ENCODE measurements at places on chromosomes 11 and 22.

- peak; percentile 91 for DNase-seq
These were observed 1.1 kb downstream of the CREB3L1 start for GRCh38 chr11:46278387-46279125.

- DNase-seq = no peak
These were observed 58.8 kb downstream of the APOL3 start for GRCh38 chr22:36101756-36102155.

- DNase-seq = no peak
These were observed 630.2 kb downstream of the BRD1 start for GRCh38 chr22:49197505-49197904.

DNA sequence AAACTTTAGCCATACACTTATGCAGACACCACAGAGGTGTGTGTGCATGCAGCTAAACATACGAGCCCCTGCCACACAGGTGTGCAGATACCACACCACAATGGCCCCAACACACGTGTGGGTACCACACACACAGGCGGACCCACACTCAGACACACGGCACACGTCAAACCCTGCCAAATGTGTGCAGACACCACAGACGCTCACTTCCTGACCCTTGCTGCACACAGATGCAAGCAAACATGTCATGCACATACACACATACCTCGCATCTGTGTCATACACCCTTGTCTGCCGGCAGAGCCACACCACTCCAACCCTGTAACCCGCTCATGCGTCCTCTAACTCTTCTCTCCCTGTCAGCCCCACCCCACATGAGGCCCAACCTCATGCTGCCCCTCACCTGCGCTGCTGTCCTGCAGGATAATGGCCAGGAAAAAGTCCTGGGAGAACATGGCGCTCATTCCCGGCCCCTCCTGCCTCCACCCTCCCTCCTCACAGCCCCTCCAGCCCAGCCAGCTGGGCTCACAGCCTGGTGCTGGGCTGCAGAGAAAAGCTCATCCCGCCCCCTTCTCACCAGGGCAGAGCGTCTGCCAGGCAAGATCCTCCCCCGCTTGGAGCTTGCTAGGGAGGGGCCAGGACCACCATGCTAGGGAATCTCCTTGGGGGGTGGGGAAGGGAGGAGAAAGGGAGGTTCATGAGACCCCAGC lies 14.2 kb downstream of the SMPD1 start:
- DNase-seq = peak; percentile 74

- DNase-seq = peak; percentile 51
These were observed 269.0 kb downstream of the FAM76B start for GRCh38 chr11:95520369-95521132.

- DNase-seq = no peak
These were observed 38.5 kb upstream of the GALNT18 start for GRCh38 chr11:11660363-11660740.

Data from foreskin fibroblast (primary cell).